Stimulated activated CD4-positive, alpha-beta T cell treated with anti-CD3 and anti-CD28 coated beads, Interleukin-4, amount 100 ng/mL, for 24 hours (primary cell): ENCODE measurements at places on chromosomes 1 and 21.

- peak; percentile 62 for DNase-seq
Measured at GRCh38 chr1:66247415-66248208, 286.3 kb upstream of the SGIP1 start.

DNA sequence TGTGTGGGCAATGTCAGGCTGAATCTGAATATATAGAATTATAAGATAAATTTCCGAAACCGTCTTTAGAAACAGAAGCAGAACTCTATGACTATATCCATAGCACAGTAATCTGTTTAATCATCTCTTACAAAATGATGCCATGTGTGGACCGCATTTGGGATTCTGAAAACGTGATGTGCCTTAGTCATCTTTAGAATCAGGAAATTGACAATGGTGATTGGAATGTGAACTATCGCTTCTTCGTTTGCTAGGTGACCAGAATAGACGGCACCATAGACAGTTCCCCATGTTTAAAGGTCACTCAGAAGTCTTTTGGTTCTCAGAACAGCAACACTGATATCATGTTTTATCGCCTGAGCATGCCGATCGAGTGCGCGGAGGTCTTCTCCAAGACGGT lies 300.3 kb downstream of the ZP4 start:
- no peak for DNase-seq

DNA sequence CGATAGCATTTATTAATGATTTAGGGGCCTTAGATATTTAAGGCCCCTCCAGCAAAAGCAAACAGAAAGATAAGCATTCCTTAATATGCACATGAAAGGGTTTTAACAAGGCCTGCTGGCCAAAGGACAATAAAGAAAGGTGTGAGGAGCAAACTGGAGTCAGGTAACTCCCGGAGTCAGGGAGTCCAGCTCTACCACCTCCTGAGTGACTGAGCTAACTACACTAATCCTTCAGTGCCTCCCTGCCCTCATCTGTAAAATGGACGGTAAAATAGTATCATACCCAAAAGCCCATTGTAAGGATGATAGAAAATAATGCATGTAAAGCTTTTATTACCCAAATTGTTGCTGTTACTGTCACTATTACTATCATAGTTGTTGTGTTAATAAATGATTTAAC lies 161.7 kb downstream of the SIPA1L2 start:
- no peak for DNase-seq

GRCh38 chr1:174912264-174912663 lies 87.5 kb upstream of the CACYBP start:
- peak; percentile 47 for DNase-seq

GRCh38 chr21:42527489-42528158 lies 14.0 kb downstream of the SLC37A1 start:
- DNase-seq, result peak; percentile 54

- DNase-seq, result no peak
Measured at GRCh38 chr21:33883118-33883517, 32.5 kb downstream of the ATP5PO start.

DNA sequence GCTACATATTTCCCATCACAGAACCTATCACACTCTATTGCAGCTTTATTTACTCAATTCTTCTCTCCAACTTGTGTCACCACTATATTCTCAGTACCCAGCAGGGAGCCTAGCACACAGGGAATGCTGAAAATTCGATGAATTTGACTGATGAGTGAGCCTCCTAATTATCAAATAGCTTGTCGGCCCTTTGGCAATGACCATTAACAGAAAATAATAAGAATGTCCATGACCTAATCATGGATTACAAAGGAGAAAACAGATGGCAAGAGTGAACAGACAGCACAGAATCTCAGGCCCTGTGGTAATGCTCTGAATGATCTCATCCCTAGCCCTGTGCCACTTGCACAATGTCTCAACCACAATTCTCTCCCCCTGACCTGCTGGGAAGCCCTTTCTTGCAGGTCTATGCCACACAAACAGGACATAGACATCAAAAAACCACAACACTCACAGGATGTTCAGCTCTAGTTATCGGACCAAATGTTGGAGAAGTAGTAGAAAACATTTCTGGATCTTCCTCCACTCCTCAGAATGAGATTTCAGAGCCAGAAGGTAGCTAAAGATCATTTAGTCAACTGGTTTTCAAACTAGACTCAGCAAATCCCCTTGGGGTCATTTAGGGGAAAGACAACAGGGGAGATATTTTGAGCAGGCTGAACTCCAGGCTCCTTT lies 68.4 kb downstream of the LUZP1 start:
- DNase-seq, result peak; percentile 22

GRCh38 chr21:17128132-17128531 lies 384.7 kb upstream of the CXADR start:
- DNase-seq, result no peak

GRCh38 chr1:69976896-69977295 lies 228.5 kb downstream of the LRRC40 start:
- no peak for DNase-seq

DNA sequence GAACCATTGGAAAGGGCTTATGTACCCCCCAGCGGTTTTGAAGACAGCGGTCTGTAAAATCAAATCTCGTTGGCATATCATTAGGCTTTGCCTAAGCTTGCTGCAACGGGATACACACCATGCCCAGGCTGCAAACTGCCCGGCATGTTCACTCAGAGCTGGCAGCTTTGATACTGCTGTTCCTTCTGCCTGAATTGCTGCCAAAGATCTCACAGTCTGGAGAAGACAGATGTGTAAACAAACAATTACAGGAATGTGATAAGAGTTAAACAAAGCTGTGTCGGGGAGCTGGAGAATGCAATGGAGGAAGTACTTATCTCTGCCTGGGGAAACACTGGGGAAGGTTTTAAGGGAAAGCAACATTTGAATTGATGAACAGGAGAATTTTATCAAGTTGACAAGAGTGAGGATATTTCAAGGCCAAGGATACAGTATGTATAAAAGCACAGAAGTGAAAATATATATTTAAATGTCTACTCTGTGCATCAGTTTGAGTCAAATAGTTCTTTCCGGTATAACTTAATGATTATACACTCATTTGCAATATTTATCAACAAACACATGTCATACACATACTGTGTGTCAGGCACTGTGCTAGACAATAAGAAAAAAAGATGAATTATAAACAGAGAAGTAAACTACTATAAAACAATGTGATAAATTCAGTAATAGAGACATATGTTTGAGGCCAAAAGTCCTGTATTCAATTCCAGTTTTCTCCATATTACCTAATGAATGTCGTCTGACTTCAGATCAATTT lies 29.9 kb downstream of the CHML start:
- DNase-seq, result no peak

DNA sequence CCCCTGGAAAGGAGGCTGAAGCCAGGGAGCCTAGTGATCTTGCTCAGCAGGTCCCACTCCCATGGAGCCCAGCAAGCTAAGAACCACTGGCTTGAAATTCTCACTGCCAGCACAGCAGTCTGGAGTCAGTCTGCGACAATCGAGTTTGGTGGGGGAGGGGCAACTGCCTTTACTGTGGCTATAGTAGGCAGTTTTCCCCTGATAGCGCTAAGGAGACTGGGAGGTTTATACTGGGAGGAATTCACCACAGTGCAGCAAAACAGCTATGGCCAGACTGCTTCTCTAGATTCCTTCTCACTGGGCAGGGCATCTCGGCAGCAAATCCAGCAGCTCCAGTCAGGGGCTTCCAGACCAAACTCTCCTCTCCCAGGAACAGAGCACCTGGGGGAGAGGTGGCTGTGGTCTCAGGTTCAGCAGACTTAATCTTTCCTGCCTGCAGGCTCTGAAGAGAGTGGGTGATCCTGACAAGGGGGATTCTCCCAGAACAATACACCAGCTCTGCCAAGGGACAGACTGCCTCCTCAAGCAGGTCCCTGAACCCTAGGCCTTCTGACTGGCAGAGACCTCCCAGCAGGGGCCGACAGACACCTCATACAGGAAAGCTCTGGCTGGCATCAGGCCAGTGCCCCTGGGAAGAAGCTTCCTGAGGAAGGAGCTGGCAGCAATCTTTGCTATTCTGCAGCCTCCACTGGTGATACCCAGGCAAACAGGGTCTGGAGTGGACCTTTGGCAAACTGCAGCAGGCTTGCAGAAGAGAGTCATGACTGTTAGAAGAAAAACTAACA lies 548.5 kb upstream of the NEGR1 start:
- DNase-seq, result no peak

GRCh38 chr1:209344156-209344555 lies 239.4 kb upstream of the CAMK1G start:
- DNase-seq, result no peak

GRCh38 chr1:184664042-184664660 lies 90.5 kb downstream of the EDEM3 start:
- DNase-seq, result peak; percentile 23

GRCh38 chr1:54342742-54343687 lies 63.2 kb downstream of the SSBP3 start:
- no peak for DNase-seq

DNA sequence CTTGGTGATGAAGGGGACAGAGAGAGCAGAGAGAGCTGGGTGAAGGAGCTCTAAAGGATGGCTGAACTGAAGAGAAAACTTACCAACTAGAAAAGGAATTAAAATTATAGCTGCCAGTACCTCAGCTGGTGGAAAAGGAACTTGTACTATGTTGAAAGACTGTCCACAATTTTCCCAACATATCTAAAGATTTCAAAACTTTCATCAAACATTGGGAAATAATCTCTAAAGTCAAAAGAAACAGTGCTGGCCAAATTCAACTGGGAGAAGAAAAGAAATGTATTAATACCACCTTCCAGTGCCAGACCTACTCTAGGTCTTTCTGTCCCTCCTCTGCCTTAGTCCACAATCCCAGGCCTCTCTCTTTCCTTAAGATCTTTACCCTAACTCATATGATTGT lies 6.1 kb downstream of the SMG5 start:
- DNase-seq, result no peak

DNA sequence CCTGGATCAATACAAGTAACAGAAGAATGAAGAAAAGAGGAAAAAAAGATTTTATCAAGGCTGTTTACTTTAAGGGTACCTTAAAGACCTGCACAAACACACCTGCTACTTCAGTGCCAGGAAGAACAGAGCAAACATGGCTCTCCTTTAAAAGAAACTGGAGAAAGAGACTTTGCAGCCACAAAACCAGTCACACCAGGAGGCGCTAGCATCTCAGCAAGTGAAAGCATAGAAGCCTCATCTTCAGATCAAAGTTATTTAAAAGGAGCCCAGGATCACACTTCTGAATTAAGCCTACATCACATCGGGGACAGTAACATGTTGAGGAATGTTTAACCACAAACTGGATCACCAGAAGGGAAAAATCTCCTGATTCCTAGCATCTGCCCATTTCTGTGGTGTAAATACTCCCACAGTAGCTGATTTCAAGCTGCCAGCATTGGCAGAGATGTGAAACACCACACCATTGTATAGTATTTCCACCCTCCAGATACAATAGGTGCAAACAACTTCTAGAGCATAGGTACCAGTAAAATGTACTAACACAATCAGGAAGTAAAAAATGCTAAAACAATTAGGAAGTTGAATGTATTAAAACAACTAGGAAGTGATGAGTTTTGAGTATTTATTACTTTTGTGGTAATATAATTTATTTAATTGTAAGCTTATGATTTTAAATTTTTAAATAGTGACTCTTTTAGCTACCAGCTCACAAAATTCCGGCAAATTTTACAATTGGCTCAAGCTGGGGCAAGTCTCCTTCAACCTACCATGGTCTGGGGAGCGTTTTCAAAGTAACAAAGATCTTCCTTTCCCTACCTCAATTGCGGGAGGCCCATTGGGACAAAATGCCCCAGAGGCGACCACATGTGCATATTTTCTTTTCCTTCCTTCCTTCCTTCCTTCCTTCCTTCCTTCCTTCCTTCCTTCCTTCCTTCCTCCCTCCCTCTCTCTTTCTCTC lies 105.3 kb upstream of the CLDN14 start:
- DNase-seq, result no peak

- no peak for DNase-seq
Measured at GRCh38 chr1:242827538-242827937, 303.0 kb upstream of the PLD5 start.

DNA sequence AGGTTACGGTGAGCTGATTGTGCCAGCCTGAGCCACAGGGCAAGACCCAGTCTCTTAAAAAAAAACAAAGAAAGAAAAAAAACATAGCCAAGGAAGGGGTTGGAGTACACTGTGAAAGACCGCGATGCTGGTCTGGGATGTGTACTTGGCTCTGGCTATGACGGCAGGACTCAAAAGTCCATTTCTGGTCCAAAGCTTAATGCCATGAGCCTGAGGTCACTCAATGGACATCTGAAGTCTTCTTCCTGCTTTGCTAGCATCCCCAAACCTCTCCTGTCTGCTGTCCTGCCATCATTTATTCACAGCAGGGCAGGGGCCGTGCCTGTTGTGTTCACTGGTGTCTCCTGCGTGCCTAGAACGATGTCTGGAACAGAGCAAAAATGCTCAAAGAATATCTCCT lies 1.5 kb upstream of the ARHGEF10L start:
- DNase-seq, result no peak

DNA sequence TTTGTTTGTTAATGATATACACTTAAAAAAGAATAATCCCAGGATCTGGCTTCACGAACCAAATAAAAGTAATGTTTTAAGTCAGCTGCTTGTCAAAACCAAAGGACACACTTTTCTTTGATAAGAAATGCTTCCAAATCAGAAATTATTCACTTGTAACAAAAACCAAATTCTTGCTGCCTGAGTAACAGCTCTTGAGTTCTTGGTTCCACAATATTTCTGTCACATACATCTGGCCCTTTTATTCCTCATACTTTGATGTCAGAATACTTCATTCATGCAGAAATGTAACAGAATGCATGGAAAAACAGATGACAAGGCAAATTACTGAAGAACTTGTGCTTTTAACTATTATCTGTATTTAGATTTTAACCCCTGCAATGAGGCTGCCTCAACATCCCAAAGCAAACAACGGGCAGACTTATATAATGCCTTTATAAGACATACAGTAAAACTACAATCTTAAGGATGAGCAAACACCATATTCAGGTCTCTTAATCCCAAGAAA lies 1.5 kb downstream of the VAMP4 start:
- DNase-seq, result no peak

DNA sequence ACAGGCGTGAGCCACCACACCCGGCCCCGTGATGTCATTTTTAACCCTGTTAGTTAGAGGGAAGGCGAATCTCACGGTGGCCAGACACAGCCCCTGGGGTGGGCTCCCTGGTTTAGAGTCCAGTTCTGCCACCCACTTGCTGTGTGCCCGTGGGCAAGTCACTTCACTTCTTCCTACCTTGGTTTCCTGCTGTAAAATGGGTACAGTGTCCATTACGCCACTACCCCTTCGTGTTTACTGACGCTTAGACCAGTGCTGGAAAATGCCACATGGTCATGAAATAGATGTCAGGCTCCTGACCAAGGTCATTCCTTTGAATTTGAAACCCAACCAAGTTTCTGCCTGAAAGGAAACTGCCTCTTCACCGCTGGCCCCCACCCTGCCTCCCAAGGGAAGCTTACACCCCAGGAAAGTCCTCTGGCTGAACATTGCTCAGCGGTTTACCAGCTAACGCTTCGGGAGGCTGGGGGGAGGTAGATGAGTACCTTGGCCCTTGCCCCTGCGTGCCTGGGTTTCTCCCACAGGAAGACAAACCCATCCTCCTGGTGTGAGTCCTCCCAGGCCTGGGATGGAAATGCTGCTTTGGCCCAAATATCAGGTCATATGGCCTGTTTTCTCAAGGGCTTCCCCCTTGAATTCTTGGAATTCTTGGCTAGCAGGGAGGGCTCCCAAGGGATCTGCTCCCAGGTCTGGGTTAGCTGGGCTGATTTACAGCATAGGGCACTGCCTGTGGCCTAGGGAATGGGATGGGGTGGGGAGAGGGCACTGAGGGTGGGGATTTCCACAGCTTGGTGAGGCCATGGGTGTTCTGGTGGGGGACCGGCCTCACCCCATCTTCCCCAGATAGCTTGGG lies 7.6 kb upstream of the AADACL4 start:
- DNase-seq, result no peak
